Fibroblast of skin of left biceps (primary cell): ENCODE measurements at places on chromosomes 1 and 21.

GRCh38 chr1:31617916-31618746 is 642 bp downstream of the HCRTR1 start:
- no peak for DNase-seq

GRCh38 chr1:230215031-230215430 is 148.0 kb downstream of the GALNT2 start:
- DNase-seq = no peak

DNA sequence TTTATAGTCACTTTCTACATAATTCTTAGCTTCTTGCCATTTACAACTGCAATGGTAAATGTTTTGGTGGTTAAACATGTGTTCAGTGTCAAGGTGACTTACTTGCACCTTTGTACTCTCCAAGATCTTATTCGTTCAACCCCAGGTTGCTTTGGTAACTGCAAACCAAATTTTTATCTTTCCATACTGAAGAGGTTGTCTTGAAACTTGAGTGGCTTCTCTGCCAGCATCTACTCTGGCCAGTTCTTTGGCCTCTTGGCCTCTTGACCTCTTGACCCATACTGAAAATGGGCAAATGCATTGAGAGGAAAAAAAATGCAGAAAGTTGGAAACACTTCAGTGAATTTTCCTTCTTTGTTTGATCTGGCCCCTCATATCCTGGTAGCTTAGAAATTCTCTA is 88.0 kb upstream of the LRRC7 start:
- DNase-seq = no peak

DNA sequence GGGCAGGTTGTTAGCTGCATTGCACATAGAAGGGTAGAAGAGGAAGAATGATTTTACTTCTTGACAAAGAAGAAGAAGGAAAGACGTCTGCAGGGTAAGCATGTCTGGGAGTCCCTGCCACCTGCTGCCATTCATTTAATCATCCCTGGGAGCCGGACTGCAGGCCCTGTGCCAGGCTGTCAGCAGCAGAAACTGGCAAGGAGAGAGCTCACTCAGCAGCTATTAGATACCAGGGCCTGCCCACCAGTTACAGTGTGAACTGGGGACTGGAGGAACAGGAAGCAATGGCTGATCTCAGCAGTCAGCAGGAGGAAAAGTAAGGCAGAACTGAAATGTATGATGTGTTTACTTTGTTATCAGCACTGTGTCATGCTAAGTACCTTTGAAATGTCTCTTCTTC is 75.7 kb upstream of the C1orf87 start:
- no peak for DNase-seq
